ENCODE measurements at places on chromosomes 7 and 10.

DNA sequence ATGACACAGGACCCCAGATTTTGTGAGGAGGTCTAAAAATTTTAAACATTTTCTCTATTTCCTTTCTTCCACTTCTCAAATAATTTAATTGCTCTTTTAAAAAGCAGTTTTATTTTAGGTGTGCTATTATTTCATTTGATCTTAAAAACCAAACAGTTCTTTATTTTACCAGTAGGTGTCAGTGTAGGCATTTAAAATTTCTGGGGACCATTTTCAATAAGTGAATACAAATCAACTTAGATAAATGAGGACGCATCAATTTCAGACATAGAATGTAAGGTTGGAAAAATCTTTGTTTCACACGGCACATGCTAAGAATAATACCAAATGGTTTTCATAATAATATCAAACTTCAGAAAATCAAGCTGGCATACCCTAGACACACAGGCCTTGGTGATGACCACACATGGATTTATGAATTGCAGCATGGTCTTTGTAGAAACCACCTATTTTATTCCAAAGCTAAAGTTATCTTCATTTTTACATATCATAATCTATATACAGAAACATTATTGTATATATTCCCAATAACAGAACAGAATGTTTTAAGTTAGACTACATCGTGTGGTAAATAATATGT, 127.6 kb upstream of the SLC26A5 start:
- DNase-seq = no peak

DNA sequence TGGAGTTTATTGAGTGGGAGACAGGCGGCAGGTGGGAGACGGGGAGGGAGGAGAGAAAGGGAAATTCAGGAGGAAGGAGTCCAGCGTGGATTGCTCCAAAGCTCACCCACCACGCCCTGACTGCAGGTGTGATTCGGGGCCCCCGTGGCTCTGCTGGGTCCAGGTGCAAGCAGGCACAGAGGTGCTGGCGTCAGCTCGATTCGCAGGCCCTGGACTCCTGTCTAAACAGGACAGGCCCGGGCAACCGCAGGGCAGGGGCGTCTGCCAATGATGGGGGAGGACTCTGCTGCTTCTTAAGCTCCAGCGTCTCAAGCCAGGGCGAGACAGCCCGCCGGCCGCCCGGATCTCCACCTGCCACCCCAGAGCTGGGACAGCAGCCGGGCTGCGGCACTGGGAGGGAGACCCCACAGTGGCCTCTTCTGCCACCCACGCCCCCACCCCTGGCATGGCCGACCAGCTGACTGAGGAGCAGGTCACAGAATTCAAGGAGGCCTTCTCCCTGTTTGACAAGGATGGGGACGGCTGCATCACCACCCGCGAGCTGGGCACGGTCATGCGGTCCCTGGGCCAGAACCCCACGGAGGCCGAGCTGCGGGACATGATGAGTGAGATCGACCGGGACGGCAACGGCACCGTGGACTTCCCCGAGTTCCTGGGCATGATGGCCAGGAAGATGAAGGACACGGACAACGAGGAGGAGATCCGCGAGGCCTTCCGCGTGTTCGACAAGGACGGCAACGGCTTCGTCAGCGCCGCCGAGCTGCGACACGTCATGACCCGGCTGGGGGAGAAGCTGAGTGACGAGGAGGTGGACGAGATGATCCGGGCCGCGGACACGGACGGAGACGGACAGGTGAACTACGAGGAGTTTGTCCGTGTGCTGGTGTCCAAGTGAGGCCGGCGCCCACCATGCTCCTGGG, at the start of gene CALML3:
Gene CALML3, plus strand, starts transcription at position 321 of the 920 bp plus-strand sequence. Its CDS starts 125 bp downstream, at position 446.
- no peak for DNase-seq

DNA sequence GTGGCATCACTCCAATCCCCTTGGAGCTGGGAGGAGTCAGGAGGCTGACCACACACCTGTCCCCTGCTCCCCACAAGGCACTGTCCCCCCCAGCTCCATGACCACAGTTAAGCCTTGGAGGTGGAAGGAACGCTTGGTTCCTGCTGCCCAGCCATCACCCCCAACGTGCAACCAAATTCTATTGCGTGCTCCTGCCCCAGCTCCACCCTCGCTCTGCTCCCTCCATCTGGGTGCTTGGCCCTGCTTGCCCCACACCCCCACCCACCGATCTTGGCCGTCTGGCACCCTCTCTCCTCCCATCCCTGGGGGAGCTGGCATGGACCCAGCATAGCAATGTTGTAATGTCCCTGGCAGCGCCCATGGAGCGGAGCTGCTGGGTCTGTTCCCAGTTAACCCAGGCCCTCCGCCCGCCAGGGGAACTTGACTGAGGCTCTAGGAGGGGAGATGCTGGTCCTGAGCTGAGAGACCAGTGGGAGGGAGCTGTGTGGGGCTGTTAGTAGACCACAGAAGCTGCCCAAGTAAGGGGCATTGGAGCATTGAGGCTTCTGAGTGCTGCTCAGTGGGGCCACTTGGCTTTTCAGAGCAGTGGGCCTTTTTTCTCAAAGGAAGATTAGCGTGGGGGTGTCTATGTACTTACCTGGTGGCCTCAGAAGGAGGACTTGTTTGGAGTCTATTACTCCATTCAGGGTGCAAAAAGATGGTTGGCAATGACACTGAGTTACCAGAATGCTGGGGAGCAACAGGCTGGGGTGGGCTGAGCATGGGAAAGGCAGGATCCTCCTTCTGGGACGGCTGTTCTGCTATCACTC, 1.1 kb downstream of the EPHB6 start:
- peak; percentile 62 for DNase-seq

GRCh38 chr10:43735907-43736306, 87.2 kb upstream of the ZNF32 start:
- DNase-seq = no peak

Measured in left ventricle myocardium superior (tissue), 1 donor.